ENCODE measurements at places on chromosomes 5 and 9.
A peak's percentile ranks its signal among the peaks of the same experiment; 100 is the strongest.

DNA sequence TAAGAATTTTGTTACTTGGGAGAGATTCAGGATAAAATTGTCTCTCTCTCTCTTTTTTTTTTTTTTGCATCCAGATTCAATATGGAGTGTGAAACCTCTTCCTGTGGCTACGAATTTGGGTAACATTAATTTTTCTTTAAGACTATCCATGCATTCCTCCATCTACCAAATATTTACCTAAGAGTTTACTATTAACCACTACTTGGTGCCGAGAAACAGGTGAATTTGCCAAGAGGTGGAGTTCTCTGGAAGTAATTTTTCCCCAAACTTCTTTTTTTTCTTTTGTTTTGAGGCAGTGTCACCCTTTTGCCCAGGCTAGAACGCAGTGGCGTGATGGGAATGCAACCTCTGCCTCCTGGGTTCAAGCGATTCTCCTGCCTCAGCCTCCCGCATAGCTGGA lies 206.3 kb upstream of the VLDLR start:
- DNase-seq: no peak

GRCh38 chr5:138490648-138491283 lies 25.5 kb downstream of the EGR1 start:
- no peak for DNase-seq

- DNase-seq: no peak
Observed at GRCh38 chr9:98241357-98242300, 13.8 kb downstream of the TBC1D2 start.

- DNase-seq: no peak
Observed at GRCh38 chr5:124446120-124446519, 300.3 kb downstream of the ZNF608 start.

- DNase-seq: no peak
Observed at GRCh38 chr9:89363311-89363670, 45.0 kb downstream of the SECISBP2 start.

DNA sequence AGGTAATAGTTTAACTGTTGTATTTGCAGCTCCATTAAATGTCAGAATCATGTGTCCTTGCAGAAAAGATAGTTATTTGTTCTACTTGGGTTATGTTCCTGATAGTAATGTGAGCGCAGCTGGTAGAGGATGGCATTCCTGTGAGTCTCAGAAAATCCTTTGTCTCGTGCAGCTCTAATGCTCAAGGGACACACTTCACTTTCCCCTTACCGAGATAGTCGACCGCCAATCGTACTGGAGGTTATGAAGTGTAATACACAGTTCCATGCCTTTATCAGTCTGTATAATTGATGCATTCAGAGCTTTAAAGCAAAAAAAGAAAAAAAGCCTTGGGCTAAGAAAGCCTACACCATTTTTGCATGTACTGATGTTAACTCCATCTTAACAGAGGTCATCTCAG lies 60.2 kb upstream of the SRP19 start:
- DNase-seq: no peak

- DNase-seq: no peak
Observed at GRCh38 chr5:33120671-33121070, 320.1 kb upstream of the TARS1 start.

DNA sequence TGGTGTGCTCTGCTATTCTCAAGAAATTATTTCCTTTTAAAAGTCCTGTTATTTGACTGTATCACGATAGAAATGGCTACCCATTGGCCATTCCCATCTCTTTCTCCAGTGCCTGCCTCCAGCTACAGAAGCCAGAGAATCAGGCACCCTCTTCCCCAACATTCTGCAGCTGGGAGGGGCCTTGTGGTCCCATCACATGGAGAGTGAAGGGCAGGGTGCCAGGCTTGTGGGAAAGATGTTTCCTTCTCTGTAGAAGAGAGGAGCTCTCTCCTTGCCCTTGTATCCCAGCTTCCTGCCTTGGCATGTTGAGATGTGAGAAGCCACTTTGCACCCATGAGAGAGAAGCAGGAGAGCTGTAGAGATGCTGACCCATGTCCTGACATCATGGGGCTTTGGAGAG lies 465.0 kb downstream of the MTRR start:
- no peak for DNase-seq

DNA sequence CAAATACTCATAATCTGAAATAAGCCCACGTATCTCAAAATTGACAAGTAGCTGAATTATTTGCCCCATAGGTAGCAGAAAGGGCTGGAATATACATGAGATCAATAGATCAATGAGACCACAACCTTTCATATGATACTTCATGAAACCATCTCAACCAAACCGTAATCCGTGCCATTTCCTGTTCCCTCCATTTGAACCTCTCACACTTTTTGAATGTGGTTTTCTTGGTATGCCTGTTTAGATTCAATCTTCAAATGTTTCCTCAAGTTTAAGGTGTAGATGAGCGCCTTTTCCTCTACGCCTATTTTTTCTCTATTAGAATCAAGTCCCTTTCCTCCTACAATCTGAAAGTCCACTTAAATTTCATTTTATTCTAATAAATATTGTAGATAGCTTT lies 805.5 kb downstream of the EFNA5 start:
- DNase-seq: no peak

GRCh38 chr9:75892216-75892911 lies 1.9 kb downstream of the PCSK5 start:
- DNase-seq: no peak

GRCh38 chr9:28155671-28156070 lies 582.4 kb upstream of the C9orf72 start:
- no peak for DNase-seq

- DNase-seq: no peak
Observed at GRCh38 chr5:180803181-180804128, 849 bp upstream of the MGAT1 start.

DNA sequence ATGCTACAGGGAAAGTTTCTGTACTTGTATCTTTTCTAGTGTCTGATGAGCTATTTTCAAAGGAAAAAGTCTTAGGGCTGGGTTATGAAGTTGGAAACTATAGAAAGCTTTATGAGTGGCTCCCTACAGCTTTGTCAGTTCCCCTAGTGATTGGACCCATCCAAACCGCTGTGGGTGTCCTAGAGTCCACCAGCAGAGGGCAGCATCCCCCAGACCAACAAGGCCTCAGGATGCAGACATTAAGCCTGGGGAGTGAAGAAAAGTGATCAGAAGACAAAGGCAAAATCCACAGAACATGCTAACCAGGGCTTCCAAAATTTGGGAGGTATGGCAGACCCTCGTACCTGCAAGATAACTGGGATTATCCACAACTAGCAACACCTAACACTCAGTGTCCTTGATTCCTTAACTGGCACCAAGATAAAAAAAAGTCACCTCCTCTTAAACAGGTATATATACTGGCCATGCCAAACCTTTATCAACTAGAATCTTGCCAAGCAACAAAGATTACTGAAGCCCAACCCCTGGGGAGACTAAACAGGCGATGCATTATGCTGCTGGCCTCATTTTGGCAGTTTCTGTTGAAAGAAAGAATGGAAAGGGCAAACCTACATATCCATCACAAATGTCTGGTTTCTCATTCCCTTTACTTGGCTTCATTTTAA lies 110.4 kb upstream of the NR5A1 start:
- DNase-seq: peak; percentile 13

DNA sequence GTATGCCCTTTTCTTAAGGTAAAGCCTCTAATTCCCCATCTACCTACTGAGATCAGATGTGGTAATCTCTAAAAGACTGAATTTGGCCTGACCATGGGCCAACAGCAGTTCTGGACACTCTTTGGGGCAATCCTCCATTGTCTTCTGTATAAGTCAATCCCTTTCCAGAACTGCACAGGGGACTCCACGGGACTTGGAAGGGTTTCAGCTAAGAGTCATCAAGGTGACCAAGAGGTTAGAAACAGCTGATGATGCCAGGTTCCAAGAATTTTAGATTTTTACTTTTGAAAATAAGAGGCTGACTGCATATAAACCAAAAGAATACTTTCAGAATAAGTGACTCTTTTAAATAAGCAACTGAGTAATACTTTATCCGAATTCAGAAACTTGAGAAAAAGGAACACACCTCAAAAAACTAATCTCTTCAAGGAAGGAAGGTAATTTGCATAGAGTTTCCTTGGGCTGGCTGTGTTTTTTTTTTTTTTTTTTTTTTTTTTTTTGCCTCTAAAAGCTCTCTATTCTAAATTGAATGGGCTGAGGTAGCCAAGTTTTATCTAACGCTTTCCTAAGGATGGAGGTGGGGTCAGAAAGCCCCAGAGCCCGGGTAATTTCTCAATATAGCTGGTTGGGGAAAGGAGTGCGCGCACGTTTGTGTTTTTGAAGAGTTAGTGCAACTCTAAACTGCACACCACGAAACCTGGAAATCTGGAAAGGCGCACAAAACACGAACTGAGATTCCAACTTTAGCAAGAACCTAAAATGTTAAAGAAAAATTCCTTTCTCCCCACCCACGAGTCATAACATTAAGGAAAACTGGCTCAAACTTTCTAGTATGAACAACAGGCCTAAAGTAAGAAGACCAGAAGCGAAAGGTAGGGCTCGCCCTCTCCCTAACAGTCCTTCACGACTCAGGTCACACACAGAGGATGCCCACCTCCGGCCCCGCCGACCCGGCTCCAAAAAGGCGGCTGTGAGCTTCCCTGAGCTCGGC lies 1.3 kb downstream of the VCP start:
- no peak for DNase-seq

DNA sequence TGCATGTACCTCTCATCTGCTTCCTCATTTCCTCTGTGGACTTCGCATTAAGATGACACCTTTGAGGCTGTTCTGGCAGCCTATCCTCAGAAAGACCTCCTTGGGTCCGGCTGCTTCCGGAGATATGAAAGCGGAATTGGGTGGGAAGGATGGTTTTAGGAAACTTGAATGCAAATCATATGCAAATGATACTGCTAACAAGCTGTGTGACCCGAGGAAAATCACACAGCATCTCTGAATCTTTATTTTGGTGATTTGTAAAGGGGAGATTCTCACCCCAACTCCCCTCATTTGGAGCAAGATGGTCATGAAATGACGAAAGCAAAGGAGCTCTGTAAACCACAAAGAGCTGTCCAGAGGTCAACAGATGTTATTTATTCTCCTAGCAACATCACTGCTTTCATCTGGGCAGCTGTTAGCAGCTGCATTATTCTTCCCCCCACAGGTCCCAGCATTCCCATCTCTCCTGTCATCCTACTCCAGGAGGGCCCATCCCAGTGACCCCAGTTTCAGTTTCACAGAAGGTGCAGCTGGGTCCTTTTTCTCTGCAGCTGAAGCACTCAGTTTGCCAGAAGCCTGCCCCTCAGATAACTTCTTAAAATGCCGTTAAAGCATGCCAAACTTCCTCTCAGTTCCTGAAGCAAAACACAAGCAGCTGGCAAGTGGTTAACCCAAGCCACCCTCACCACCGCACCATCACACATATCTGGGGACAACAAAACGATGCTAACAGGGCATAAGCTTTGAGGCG lies 269.5 kb downstream of the SEC61B start:
- no peak for DNase-seq

- DNase-seq: no peak
Observed at GRCh38 chr9:105385381-105385985, 62.4 kb upstream of the FSD1L start.

- DNase-seq: no peak
Observed at GRCh38 chr5:126613941-126614592, 13.3 kb downstream of the PHAX start.

- no peak for DNase-seq
Observed at GRCh38 chr9:94624629-94625028, 14.7 kb downstream of the FBP1 start.

- peak; percentile 3 for DNase-seq
Observed at GRCh38 chr5:37696190-37697021, 143.4 kb downstream of the GDNF start.

DNA sequence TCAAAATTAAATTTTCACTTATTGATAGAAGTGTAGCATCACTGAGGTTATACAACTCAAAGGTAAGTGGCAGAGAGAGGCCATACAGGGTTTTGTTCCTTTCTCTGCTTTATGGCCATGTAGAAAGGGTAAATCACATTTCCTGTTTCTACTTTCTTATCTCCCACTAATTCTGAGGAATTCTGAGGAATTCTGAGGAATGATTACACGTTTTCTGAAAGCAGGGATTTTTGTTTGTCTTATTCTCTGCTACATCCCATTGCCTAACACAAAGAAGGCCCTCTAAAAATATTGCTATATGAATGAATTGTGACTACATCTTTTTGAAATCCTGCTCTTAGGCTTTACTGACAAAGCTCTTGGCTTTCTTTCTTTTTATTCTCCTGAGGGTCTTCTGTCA lies 516.9 kb upstream of the ZNF608 start:
- DNase-seq: no peak

DNA sequence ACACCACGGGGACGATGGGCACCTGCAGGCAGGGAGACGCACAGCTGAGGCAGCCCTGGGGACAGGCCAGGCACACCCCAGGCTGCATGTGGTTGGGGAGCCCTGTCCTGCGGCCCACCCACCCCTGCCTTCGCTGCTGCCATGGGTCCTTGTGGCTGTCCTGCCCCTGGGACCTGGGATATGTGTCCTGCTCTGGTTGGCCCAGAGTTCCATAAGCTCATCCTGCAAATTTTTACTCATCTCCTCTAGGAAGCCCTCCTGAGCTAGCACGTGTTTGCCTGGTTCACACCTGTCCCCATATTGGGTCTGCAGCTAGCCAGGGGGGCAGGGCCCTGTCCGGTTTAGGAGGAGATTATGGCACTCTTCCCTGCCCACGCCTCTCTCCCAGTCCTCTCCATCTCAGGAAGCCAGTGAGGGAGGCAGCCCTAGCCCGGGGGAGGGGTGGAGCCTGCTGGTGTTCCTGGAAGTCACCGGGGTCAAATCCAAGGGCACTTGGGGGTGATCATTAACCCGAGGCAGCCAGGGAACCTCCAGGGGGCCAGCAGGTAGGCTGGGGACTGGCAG lies 12.2 kb downstream of the EGFL7 start:
- DNase-seq: no peak

GRCh38 chr9:89329917-89330316 lies 11.6 kb downstream of the SECISBP2 start:
- DNase-seq: no peak

GRCh38 chr9:7376213-7376612 lies 423.4 kb downstream of the DMAC1 start:
- no peak for DNase-seq

DNA sequence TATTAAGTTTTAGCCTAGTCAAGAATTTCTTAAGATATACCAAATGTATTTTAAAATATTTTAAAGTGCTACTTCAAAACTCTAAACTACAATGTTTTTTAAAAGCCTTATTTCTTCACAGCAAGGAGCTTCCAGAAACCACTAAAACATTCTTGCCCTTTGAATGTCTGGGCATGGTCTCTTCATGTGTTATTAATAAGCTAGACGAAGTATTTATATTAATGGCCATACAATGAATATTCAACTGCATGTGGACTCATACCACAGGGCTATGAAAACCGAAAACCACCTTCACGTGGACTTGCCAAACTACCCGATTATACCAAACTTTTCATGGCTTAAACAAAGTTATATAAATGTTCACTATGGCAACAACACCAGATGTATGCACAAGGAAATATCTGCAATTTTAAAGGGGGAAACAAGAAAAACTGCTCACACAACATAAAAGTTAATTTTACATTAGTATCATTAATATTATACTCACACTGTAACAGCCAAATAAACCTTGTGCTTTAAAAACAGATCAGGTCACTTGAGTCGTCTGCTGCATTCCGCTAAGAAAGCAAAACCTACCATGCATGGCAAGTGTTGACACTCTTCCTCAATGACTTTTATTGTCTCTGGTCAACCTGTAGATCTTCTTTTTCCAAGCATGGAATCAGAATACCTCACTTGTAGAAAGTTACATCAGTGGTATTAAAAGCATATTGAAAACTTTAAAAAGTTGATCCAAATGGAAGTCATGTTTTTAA lies 246.3 kb downstream of the BNC2 start:
- no peak for DNase-seq

- DNase-seq: no peak
Observed at GRCh38 chr5:153151558-153151957, 338.9 kb upstream of the GRIA1 start.

GRCh38 chr5:136743052-136743451 lies 377.7 kb upstream of the TRPC7 start:
- DNase-seq: no peak
